ENCODE measurements at places on chromosomes 4 and X. TPM values are rescaled to one million over a fixed set of nuclear protein-coding genes. Genes with fewer than 3 reads are reported as not detected.

FAT4 gene
- total RNA-seq, result 11.6 TPM

MAGEA2B gene
- total RNA-seq, result not detected

GRCh38 chrX:2967998-2968909 is 38.1 kb upstream of the ARSH start:
- no peaks in the 10 kb centered on the region for H3K4me1 ChIP-seq
- no peak overlapping the region for H3K4me3 ChIP-seq
- no peak overlapping the region for H3K27ac ChIP-seq
- H3K27me3 ChIP-seq, result no peaks in the 10 kb centered on the region

DNA sequence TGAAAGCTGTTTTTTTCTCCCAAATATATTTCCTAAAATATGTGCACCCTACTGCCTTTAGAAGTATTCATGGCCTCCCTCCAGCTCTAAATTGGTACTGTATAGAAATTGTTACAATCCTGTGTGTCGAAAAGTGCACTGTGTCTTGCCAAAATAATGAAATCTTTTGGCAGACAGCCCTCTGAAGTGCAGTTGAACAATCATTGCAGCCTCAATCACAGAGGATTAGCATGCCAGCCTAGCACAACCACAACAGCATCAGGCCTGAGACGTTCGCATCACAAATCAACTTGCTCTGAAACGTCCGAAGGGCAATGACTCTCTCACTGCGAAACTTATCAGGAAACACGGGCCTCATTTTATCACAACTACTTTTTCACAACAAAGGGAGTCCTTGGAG is 99.0 kb downstream of the ANOS1 start:
- H3K4me1 ChIP-seq, result no peaks in the 10 kb centered on the region
- DNase-seq, result no peak
- no peak overlapping the region for H3K4me3 ChIP-seq
- H3K36me3 ChIP-seq, result no peaks in the 10 kb centered on the region

- no peak for DNase-seq
- H3K27me3 ChIP-seq, result no peaks in the 10 kb centered on the region
- H3K4me3 ChIP-seq, result peak overlapping the region; percentile 77
- no peaks in the 10 kb centered on the region for H3K36me3 ChIP-seq
These were observed 562 bp upstream of the OSTC start for GRCh38 chr4:108649863-108650211.

All from Peyer's patch (tissue), 4 donors.